ENCODE measurements at places on chromosomes 3 and 15.

DNA sequence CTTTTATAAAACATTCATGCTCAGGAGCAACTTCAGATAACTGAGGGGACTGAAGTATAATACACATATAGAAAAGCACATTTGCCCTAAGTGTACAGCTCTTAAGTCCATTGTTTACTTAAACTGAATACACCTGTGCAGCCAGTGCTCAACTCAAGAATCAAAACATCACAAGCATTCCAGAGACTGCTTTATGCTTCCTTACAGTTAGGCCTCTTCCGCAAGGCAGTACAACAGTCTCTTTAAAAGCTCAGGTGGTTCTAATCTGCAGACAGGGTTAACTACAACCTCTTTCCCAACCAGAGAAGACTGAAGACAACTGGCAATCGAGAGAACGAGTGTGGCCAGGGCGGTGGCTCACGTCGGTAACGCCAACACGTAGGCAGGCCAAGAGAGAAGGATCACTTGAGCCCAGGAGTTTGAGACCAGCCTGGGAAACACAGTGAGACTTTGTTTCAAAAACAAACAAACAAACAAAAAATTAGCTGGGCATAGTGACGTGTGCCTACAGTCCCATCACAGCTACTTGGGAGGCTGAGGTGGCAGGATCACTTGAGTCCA lies 16.9 kb downstream of the MCCC1 start:
- no peak for DNase-seq

DNA sequence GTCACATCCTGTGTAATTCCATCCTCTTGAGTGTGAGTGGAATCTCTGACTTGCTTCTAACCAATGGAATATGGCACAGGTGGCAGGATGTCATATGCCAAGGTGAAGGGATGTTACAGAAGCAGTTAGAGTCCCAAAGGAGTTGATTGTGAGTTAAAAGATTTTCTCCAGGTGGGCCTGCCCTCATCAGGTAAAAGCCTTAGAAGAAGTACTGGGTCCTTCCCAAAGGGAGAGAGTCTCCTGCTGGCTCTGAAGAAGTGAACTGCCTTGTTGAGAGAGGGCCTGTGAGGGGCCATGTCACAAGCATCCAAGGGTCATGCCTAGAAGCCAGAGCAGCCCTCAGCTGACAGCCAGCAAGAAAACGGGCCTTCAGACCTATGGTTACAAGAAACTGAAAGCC lies 13.1 kb downstream of the CMTM7 start:
- DNase-seq, result no peak

DNA sequence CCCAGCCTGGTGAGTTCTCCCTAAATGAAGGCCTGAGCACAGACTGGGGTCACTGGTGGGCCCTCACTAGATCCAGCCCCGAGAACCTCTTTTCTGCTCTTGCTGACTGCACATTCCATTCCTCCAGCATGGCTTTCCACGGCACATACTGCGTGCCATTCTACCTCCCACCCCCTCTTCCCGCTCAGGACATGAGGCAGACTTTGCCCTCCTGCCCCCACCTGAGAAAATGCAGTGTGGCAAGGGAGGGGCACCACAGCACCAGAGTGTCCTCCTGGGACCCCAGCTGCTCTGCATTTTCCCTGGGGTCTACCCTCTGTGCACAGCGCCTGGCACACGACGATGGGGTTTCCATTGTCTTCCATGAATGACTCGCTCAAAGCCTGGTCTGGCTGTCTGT lies 6.1 kb upstream of the SLCO2A1 start:
- no peak for DNase-seq

DNA sequence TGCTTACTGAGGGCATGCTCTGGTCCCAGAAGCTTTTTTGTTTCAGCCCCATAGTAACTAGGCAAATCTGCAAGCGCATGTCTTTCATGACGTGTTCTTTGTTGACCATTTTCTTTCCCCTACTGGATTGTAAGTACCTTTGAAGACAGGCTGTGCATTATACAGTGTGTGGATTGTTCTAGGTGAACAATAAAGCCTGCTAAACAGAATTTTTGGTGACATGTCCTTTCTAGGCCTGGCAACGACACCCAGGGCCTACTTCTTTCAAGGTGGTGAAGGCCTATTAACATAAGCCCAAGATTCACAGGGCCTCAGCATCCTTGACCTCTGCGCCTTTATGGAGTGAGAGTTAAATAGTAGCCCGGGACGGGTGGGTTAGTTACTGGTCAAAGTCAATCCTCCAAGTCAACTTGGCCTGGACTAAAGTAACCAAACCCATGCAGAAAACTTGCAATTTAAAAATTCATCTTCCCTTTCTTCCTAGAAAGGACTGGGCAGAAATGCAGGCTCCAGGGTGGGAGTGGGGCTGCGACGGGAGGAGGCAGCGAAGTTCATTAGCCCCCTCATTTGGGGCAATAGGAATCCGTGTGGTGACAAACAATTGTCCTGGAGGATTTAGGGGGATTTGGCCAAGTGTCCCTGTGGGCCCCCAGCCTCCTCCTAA lies 37.6 kb upstream of the TRIM71 start:
- no peak for DNase-seq

GRCh38 chr3:30294241-30294667 lies 312.1 kb upstream of the TGFBR2 start:
- DNase-seq, result no peak

GRCh38 chr3:137205394-137206045 lies 247.7 kb downstream of the IL20RB start:
- no peak for DNase-seq

GRCh38 chr15:69436951-69437350 lies 15.7 kb upstream of the RPLP1 start:
- no peak for DNase-seq

DNA sequence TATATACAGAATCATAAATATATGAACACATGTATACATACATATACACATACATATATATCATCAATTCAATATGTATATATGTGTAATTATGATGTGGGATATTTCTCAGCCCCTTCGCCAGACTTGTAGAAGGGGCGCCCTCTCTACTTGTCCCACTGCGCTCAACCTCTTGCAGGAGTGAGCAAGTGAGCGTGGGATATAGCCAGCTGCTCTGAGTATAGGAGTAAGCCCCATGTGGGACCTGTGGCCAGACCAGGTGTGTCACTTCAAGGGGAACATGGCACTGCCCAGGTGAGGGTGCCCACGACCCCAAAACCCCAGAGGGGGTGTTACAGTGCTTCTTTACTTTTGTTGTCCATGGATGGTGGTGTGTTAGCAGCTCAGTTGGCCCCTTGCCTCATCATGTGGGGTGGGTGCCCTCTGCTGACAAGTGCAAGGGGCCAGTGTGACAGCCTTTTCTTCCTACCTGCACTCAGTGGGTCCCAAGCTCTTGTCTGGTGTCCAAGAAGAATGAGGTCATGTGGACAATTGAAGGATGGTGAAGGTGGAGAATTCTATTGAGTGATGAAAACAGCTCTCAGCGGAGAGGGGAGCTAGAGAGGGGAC lies 304.1 kb downstream of the UNC13C start:
- DNase-seq, result no peak

GRCh38 chr3:66390013-66390412 lies 110.8 kb downstream of the LRIG1 start:
- no peak for DNase-seq

DNA sequence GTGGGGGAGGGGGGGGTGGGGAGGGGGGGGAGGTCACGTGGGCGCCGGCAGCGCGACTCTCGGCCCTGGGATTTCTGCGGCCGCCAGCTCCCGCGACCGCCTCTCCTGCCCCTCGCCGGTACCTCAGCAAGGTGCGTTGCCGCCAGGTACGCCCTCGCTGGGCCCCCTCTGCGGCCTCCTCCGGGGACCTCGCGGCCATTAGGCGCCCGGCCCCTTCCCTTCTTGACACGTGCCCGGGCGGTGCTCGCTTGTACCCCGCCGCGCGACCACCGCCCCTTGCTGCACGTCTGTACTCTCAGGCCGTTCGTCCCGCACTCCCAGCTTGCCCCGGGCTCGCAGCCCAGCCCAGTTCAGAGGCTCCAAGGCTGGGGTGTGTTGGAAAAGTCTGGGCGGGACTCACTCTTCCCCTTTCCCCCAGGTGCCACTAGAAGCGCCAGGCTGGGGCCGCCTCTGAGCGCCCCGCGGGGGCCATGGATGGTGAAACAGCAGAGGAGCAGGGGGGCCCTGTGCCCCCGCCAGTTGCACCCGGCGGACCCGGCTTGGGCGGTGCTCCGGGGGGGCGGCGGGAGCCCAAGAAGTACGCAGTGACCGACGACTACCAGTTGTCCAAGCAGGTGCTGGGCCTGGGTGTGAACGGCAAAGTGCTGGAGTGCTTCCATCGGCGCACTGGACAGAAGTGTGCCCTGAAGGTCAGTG lies at the start of gene MAPKAPK3:
Gene MAPKAPK3, plus strand, starts transcription at position 56 of the 696 bp plus-strand sequence. Its CDS starts 415 bp downstream, at position 471.
- DNase-seq, result no peak

DNA sequence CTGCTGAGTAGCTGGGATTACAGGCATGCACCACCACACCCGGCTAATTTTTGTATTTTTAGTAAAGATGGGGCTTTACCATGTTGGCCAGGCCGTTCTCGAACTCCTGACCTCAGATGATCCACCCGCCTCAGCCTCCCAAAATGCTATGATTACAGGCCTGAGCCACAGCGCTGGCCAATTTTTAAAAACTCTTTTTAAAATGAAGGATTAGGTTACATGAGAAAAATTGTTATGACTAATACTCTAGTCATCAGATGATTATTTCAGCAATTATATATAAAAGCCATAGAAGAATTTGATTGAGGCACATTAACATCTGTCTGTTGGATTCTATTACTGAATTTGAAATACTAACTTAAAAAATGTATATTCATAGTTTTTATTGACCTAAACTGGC lies 134.1 kb upstream of the MNS1 start:
- DNase-seq, result no peak

GRCh38 chr3:41362638-41363559 lies 163.6 kb downstream of the CTNNB1 start:
- no peak for DNase-seq

GRCh38 chr3:32125012-32125411 lies 18.6 kb downstream of the GPD1L start:
- no peak for DNase-seq

GRCh38 chr15:100783760-100784492 lies 95.7 kb upstream of the ALDH1A3 start:
- DNase-seq, result no peak

DNA sequence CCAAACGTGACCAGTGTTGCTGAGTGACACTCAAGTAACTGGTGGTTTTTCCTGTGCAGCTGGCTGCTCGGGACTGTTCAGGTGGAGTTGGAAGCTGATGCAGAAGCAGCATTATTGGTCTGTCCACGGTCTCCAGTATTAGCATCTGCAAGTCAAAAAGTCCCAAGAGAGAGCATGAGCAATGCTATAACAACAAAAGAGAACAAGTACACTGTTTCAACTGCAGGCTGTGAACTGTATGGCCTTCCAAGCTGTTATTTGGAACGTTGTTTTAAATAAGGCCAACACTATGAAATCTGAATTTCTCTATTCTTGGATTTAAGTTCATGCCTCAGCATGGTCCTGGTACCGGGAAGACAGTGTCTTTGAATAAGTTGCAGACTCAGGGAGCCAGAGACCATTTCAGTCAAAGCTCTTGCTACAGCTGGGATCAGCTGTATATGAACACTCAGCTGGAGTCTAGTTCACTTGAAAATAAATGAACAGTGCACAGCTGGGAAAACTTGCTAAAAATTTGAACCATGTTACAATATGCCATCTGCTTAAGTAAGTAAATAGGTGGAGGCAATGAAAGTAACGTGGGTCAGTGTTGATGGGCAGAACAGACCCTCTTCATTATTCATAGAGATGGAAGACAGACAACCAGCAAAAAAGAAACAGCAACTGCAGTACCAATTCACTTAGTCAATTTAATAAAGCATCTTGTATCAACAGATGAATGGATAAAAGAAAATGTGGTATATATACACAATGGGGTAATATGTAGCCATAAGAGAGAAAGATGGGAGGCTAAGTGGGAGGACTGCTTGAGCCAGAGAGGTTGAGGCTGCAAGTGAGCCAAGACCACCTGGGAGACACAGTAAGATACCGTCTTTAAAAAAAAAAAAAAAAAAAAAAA lies 45.1 kb downstream of the NR1I2 start:
- DNase-seq, result no peak

DNA sequence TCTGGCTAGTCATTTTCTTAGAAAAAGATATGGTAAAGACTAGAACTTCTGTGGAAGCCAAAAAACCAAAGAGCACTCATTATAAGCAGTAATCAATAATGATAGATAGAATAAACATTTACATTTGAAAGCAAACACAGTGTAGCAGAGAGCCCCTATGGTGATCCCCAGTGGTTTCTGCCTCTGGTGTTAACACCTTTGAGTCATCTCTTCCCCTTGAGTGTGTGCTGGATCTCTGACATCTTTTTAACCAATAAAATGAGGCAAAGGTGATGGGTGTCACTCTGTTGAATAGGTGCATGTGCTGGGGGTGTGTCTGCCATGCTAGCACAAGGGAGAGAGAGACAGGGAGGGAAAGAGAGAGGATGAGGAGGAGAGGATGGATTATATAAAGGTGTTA lies 121.6 kb downstream of the TFG start:
- DNase-seq, result no peak

DNA sequence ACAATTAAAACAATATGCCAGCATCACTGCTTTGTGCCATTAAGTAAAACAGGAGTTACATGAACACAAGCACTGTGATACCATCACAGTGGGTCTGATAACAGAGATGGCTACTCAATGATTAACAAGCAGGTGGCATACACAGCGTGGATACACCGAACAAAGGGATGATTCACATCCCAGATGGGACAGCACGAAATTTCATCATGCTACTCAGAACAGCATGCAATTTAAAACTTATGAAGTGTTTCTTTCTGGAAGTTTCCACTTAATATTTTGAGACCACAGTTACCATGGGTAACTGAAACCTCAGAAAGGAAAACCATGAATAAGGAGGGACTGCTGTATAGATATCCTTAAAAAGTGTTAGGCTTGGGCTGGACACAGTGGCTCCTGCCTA lies 44.5 kb downstream of the SLC24A1 start:
- no peak for DNase-seq

DNA sequence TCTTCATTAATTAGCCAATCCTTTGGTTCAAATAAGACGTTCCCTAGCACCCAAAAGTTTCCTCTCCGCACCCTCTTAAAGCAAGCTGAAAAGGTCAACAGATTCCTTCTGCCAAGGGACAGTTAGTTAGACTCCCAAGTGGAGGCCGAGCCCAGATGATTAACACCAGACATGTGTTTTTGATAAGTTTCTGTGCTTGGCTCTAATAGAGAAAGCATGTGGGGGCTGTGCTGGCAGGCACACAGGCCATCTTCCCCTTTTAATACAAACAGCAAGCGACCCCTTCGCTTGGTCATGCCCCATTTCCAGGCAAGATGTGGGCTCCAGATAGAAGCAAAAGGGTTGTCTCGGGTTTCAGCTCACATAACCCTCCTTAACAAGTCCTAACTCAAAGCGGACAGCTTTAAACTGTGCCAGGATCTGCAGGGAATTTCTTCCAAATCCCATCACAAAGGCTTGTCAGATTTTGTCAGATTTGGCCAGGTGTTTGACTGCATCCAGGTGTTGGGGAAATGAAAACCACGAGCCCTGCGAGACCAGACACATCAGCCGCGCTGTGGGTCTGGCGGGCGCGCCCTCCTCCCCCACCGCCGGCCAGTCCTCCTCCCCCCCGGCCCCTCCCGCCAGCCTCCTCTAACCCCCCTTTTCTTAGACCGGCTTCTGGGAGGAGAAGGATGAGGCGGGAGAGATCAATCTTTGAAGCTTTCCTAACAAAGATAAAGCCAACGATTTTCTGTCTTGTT lies 3.3 kb downstream of the HES1 start:
- no peak for DNase-seq
